Stimulated activated CD4-positive, alpha-beta T cell treated with anti-CD3 and anti-CD28 coated beads, TNF-alpha, amount 100 ng/mL, for 48 hours (primary cell): ENCODE measurements at places on chromosomes 1 and 21.

- DNase-seq: no peak
Observed at GRCh38 chr1:54975356-54976108, 4.9 kb upstream of the TMEM61 start.

DNA sequence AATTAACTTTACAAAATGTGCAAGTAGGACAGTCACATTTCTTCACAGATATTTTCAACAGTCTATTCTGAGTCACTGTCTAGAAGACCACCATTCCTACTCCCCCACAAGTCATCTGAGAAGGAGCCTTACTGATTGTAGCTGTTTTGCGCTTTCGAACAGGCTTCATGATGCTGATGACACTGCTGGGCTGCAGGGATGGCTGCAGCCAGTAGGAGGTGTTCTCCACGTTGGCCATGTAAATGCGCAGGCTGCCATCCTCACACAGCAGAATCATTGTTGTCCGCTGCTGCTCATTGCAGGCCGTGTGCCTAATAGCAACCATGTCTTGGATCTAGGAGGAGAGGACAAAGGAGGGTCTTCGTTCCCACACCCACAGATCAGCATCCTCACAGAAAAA is 56.9 kb downstream of the UBR4 start:
- no peak for DNase-seq

DNA sequence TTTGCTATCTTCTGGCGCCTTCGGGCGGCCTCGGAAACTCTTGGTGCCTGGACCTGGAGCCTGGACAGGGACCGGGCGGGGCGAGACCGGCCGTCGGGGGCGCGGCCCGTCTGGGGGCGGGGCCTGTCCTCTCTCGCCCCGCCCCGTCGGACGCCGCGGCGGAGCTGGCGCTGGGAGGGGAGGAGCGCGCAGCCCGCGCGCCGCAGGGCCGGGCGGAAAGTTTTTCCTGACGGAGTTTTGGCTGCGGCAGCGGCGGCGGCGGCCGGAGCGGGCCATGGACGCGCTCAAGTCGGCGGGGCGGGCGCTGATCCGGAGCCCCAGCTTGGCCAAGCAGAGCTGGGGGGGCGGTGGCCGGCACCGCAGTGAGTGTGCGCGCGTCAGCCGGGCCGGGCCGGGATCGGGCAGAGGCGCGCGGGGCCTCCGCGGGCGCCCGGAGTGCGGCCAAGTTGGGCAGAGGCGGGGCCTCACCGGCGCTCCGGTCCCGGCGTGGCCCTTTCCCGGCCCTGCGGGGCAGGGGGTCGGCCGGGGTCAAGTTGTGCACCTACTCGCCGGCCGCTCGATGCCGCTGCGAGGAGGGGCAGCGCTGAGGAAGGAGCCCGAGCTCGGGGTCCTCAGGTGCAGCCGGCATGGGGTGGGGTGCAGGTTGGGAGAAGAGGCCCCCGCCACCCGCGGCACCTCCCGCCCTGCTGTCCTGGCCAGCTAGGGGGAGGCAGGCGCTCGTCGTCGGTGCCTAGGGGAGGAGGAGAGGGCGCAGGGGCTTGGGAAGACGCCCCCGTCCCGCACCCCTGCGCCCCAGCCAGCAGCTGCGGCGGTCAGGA is at the start of gene LDLRAP1:
TSS of gene LDLRAP1 (plus strand) at position 182 of the 818 bp plus-strand sequence. CDS start at position 275, 93 bp downstream.
- peak; percentile 52 for DNase-seq

DNA sequence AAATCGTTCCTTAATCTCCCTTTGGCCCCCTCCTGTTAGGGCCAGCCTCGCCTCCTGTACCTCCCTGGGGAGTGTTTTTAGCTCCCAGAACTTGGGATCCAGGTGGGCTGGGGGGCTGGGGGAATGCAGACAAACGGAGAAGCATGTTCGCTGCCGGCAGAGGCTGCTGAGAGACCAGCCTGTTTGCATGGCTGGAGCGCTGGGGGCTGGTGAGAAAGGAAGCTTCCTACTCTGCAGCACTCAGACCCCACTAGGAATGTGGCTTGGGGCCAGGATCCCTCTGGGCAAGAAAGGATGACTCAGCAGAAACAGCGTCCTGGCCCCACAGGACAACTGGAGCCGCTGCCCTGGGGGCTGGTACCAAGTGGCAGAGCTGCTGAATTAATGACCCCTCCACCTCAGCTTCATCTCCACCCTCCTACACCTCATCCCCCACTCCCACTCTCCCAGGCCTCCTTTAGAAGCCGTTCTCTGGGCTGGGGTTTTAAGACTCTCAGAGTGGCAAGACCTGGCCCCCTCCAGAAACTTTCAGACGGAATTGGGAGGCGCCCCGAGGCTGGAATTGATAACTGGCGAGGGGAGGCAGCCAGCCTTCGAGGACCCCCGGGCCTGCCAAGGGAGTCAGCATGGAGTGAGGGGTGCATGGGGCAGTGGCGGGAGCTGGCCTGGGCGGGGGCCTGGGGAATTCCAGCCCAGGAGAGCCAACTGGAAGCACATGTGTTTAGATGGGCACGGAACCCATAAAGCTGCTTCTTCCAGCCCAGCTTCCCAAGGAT is 28.5 kb upstream of the EPS8L3 start:
- DNase-seq: no peak

DNA sequence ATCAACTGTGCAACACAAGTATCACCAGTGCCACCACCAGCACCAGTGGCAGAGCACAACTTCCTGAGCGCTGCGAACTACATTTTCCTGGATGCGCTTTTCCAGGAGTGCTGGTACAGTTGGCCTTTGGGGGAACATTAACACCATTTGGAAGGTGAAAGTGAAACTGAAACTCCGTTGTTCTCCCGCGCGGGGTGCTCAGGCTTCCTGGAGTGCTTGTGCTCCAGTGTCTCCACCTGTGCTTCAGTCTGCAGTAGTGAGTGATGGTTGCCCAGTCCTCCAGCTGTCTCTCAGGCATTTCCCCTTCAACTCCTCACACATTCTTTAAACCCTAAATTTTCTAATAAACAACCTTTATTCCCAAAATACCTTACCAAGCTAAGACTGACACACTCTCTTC is 187.8 kb downstream of the LRRIQ3 start:
- DNase-seq: no peak

- no peak for DNase-seq
Observed at GRCh38 chr1:60245324-60245723, 171.8 kb upstream of the C1orf87 start.

GRCh38 chr1:89994231-89994804 is 592 bp upstream of the ZNF326 start:
- no peak for DNase-seq

GRCh38 chr1:185229981-185230380 is 73.0 kb downstream of the SWT1 start:
- DNase-seq: no peak

- no peak for DNase-seq
Observed at GRCh38 chr1:67618285-67619018, 66.5 kb upstream of the GADD45A start.

DNA sequence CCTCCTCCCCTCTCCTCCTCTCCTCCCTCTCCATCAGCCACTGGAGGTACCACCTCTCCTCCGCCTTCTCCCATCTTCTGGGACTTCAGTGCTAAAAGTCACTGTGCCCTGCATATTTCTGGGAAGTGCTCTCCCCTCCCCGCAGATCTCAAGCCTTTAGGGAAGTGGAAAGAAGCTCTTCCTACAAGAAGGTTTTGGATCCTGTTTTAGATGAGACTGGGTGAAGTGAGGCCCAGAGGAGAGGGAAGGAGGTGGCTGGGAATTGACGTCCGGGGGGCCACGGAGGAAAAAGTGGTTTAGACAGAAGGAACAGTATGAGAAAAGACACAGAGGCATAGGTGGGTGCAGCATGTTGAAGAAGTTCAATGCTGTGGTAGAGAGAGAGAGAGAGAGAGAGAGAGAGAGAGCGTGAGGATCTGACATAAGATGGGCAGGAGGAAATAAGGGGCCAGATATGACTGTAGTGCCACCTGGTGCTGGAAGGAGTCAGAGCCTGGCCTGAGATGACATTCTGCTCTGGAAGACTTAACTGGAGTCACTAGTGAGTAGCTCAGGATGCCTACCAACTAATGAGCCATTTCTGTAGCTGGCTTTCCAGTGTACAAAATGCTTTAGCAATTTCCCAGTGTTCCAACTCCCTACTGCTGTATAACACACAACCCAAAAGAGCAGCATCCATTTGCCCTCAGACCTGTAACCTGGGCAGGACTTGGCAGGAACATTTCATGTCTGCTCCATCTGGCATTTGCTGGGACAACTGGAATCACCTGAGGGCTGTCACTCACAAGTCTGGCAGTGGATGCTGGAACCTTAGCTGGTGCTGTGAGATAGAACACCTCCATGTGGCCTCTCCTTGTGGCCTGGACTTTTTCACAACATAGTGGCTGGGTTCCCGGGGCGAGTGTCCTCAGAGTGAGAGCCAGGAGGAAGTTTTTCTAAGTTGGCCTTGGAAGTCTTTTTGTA is 16.6 kb upstream of the ZSCAN20 start:
- peak; percentile 4 for DNase-seq

DNA sequence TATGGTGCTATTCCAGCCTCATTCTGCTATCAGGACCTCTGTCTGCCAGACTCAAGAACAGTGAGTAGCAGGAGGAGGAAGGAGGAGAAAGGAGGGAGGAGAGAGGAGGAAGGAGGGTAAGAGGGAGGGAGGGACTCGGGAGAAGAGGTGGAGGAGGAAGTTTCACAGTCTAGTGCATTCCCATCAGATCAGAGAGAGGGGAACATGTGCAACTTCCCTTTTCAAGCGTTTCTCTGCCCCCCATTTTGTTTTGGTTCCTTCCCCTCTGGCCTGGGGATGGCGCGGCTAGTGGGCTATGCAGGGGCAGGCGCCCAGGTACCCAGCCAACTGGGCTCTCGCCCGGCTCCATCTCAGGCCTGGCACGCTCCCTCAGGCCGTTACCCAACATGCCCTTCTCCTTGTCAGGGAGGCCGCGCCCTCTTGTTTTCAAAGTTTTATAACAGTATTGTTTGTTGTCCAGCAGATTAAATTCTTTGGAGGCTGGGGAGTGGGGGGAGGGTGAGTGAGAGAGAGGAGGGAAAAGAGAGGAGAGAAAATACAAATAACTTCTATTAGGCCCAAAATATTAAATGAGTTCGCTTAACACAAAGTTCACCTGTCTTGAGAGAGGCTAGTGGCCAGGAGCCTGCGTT is 56.0 kb downstream of the CD46 start:
- no peak for DNase-seq

DNA sequence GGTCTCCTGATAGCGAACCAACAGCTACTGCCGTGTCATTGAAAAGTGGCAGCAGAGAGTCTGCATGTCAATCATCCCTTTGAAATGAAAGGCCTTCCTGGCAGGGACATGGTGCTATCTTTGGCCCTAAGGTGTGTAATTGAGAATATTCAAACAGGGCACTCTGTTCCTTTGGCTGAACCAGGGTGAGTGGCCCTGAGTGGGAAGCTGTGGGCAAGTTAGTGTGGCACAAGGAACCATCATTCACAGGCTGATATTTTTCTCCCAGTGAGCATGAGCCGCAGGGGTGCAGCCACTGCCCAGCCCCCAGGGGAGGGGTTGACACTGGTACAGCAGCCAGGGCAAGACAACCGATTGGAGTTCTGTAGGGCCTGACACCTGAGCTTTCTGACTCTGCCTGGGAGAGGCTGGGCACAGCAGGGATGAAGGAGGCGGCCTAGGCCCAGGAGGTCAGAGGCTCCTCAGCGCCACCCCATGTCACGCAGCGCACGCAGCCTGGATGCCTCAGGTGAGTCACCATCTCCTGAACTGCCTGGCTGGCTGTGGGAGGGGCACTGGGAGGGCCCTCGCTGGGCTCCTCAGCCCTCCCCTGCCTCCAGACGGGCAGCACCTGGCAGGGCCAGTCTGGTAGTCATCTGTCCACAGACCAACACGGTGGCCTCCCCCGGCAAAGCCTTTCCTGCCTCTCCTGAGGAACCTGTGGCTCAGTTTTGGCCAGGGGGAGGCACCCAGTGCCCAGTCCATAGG is 13.2 kb downstream of the QSOX1 start:
- no peak for DNase-seq

DNA sequence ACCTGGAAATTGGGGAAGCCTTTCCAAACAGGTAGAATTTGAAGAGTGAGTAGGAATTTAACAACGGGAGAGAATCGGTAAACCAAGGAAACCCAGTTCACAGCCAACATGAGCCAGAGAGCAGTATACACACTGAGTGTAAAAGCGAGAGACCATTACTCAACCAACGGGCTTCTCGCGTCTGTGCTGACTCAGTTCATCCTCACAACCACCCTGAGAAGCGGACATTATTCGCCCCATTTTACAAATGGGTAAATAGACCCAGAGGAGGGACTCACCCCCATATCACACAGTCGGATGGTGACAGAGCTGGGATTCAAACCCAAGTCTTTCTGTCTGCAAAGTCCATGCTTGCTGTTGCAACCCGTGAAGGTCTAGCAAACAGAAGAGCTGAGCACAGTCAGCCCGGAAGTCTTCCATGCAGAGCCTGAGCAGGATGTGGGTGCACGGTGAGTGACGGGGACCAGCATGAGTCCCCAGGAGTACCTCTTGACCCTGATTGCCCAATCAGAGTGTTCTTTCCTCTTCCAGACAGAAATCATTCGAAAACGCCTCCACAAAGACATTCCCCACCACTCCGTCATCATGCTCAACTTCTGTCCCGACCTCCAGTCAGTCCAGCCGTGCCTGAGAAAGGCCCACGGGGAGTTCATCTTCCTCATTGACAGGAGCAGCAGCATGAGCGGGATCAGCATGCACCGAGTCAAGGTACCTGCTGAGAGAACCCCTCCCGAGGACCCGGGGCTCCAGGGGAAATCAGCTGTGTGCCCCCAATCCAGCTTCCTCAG is 32.3 kb downstream of the VWA5B1 start:
- DNase-seq: no peak

DNA sequence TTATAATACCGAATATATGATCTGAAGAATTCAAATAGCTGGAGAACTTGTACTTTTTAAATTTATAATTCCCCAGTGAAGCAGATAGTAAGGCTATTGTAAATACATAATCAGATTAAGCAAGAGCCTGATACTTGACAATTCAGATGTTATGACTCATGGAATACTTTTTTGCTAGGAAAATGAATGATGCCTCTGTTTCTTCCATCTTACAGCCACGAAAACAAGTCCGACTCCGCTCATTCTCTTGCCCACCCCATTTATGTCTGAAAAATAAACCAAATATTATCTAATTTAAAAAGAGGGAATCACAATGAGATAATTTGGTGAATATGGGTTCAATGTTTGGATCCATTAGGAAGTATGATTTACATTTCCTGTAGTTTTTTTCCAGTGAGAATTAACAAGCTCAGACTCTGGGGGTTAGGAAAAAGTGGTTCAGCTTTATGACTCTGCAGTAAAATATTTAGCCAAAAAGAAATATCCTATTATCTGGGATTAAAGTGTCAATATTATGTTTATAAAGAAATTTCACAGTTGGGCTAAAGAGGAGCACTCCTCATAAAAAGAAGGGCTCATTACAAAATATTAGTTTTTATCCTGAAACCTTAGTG is 50.4 kb upstream of the DAB1 start:
- no peak for DNase-seq
